ENCODE measurements at places on chromosomes 7 and 10.

- DNase-seq, result peak; percentile 93
Measured at GRCh38 chr10:69327463-69328379, 49.4 kb downstream of the HK1 start.

DNA sequence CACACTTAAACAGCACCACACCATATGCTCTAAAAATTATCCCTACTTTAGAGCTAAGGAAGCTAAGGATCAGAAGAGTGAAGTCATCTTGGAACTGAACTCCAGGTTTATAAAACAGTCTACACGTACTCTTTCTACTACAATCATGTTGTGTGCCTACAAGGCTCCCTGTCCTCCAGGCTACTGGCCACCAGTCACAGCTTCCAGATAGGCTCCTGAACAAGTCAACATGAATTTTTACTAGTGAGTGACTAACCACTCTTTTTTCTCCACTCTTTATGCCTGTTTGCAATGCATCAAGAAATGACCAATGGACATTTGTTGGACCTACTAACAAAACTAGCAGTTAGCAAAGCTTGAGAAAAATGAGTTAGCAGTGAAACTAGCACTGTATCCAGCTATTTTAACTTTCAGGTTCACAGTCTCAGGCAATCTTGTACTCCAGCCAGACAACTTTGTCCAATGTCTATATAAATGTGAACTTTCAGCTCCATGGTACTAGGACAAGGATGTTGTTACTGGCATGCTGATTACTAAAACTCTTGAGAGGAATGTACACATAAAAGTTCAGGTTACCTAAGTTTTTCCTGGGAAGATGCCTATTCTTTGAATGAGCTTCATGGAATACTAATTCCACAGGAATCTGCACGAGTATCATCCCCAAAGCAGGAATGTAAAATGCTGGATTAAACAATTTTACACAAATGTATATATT lies 180.0 kb downstream of the BTAF1 start:
- DNase-seq, result no peak

DNA sequence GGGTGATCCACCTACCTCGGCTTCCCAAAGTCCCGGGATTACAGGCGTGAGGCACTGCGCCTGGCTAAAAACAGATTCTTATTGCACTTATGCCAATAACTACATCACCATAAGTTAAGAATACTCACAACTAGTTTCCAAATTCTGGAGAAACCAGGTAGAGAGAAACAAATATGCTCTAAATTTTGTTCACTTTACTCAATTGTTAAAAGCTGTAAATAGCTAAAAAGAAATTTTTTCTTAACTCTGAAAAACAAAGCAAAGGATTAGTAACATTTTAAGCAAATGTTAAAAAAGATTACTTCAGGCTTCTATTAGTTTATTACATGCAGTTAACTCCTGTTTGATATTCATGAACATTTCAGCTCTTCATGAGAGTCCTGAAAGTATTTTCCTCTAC lies 28.3 kb upstream of the ZMIZ2 start:
- peak; percentile 5 for DNase-seq

DNA sequence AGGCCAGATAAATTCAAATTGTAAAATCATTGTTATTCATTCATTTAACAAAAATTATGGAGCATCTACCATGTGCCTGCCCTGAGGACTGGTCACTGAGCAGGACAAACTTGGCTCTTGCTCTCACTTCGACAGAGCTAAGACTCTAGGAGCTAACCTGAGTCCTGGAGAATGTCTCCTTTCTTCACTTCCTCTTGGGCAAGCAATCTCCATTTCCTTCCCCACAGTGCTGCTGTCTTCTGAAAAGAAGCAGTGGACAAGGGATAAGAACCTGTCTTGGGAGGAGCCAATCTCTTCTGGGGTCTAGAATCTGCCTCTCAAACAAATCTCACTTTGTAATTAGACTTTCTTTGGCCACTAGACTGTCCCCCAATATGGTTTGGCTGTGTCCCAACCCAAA lies 76.2 kb upstream of the PLXNA4 start:
- DNase-seq, result no peak

DNA sequence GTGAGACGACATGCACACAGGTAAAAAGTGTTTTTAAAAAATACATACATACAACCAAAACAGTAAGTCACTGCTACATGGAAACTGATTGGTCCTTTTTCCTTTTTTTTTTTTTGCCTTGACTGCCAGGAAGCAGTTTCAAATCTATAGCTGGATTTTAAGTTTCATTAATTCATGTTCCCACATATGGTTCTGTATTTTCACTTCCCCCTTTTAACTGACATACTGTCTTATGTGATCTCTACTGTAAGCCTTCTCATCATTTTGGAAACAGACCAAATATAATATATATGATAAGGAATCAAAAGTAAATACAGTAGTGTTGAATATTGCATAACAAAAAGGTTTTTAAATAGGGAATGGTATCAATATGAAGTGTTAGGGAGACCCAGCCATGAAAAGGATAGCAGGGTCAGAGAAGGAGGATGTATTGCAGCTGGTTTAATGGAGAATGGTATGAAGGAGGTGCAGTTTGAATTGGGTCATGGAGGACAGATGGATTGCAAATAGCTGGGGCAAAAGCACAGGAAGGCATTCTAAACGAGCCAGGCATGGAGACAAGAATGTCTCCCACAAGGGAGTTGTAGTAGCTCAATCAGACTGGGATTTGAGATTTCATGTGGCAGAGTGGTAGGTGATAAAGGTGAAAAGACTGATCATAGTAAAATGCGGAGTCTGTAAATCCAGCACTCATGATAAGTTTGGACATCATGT lies 5.4 kb downstream of the CAV1 start:
- DNase-seq, result no peak

DNA sequence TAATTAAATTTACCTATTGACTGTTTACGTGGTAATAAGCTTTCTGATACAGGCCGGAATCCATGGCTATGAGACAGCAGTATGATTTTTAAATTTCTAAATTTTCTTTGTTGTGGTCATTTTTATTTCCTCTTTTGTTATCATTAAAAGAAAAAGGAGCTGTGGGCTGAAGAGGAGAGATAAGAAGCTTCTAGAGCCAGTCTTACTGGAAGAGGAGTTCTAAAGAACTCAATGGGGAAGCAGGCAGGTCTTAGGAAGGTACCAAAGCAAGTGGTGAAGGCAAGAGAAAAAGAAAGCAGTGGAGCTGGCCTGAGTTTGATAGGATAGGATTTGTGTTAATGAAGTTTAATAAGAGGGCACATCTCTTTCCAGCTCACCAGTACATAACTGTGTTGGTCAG lies 1187.8 kb downstream of the CNTNAP2 start:
- DNase-seq, result no peak

GRCh38 chr7:42476255-42476654 lies 239.2 kb upstream of the GLI3 start:
- DNase-seq, result no peak

- DNase-seq, result no peak
Measured at GRCh38 chr7:25288556-25289307, 60.4 kb upstream of the NPVF start.

GRCh38 chr7:129341212-129341611 lies 93.0 kb upstream of the STRIP2 start:
- DNase-seq, result no peak

- no peak for DNase-seq
Measured at GRCh38 chr7:28806841-28807240, 151.3 kb downstream of the TRIL start.

DNA sequence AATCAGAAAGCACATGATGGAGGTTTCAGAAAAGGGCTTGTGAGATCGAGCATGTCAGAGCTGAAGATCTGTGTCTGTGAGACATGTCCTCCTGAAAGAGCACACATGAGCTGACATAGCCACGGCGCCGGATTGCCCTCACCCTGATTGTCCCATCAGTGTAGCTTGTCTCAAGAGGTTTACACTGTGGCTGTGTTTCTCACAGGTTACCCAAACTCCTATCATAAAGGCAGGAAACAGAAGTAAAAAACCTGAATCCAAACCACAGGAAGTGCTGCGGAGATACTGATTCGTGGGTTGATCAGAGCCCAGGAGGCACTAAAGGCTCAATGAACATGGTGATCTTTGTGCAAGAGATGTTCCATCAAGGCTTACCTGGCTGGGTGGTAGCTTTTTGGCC lies 3.9 kb upstream of the ATP6V0E2 start:
- no peak for DNase-seq

- DNase-seq, result no peak
Measured at GRCh38 chr7:29337546-29338116, 143.1 kb downstream of the CHN2 start.

DNA sequence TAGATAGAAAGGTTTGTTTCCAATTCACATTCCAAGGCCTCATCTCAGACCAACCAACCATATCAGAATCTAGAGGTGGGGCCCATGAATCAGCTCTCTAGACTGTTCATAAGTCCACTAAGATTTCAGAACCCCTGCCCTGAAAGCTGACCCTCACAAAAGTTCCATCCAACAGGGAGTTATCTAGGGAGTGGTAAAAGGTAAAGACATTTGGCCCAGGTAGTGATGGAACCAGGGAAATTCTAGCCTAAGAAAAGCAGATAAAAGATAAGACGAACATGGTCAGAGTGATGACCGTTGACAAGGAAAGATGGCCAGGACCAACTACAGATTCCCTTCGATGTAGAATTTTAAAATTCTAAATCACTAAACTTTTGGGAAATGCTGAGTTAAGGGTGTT lies 198.0 kb upstream of the NEBL start:
- DNase-seq, result no peak

GRCh38 chr7:73683788-73684693 lies 644 bp downstream of the BUD23 start:
- no peak for DNase-seq

DNA sequence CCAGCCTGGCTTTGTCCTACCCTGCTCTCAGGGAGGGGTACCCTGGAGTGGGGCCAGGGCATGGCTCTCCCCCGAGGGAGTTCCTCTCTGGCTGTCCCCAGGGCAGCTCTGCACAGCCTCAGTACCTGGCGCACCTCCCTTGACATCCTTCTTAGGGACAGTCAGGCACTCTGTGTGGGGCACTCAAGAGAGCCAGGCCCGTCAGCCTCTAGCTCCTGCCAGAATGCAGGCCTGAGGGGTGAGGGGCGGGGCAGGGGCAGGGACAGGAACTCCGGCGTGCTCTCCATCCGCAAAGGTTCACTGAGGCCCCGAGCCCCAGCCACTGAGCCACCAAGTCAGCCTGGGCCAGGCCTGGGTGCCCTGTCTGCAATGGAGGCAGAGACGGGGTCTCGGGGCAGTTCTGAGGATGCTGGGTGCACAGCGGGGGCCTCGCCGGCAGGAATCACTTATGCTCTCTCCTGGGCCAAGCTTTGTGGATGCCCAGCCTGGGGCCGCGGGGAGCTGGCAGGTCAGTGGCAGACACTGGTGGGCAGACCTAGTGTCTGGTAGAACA lies 10.1 kb downstream of the LIMK1 start:
- DNase-seq, result no peak

DNA sequence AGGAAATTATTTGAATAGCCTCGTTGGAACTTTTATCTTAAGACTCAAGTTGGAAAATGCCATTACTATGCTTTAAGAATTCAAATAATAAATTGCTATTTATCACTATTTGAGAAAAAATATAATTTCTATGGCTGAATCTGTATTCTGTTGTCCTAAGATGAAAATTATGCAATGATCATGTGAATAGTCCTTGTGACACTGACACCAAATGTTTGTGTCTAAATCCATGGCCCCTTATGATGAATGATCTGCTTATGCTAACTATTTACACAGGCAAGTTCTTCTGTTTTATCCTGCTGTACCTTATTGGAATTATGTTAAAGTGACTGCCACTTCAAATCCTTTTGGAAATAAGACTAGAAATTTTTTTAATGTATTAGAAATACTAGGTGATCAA lies 208.7 kb downstream of the DOCK4 start:
- DNase-seq, result no peak

DNA sequence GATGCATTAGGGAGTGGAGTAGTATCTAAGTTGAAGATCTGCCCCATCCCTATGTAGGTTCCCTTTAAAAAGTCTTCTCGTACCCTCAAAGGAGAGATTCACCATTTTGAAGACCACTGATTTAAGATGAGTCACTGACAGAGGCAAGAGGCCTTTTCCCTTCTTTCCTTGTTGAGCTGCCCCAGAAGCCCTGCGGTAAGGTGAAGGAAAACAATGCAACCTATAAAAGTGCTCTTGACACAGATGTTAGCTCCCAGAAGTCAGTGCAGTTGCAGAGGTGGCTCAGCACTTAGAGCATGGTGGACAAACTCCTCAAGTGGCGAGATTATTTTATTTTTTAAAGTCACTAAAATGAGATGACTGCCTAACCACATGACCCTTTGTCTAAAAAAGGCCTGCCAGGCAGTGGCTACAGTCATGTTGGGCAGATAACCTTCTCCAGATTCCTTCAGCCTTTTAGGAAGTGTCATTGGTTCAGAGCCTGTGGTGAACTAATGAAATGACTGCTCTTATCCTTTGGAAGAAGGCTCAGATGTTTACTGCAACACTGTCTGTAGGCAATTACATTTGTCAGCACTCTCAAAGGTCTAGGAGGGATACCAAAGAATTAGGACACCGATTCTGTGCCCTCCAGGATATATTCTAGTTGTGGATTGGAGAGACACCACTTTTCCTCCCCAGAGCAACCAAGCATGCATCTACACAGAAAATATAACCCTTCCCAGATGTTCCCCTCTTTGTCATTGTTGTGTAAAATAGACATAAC lies 88.7 kb downstream of the ARID5B start:
- no peak for DNase-seq
